A549 treated with CORT108297 at 1 μM for 4 hours (cell line): ENCODE measurements at places on chromosomes 5 and 9. TPM values are rescaled to one million over a fixed set of nuclear protein-coding genes. Genes with fewer than 3 reads are reported as not detected.

Gene KCTD16
- total RNA-seq = 0.01 to 0.06 TPM (median 0.05 TPM) in 5 replicates

Gene DNAH5
- total RNA-seq = 0.66 to 1.8 TPM (median 1.3 TPM) in 5 replicates

Gene FOXD4L6
- total RNA-seq = 0.06 TPM in 1 of 5 replicates, not detected in the others

Gene SPINK6
- 0.21 to 0.65 TPM (median 0.29 TPM) in 4 of 5 replicates, not detected in the other for total RNA-seq

Gene SPINK4
- 0.28 TPM in 1 of 5 replicates, not detected in the others for total RNA-seq

Gene CDKN2B
- not detected in 5 replicates for total RNA-seq

Gene NSG2
- 0.05 to 0.17 TPM (median 0.08 TPM) in 3 of 5 replicates, not detected in the others for total RNA-seq

Gene SLC30A5
- 34.4 to 38.0 TPM (median 35.1 TPM) in 5 replicates for total RNA-seq

Gene SPINK13
- total RNA-seq = 0.10 TPM in 1 of 5 replicates, not detected in the others

Gene CDO1
- total RNA-seq = 0.08 TPM in 1 of 5 replicates, not detected in the others

Gene CCDC192
- total RNA-seq = not detected in 5 replicates

Gene SGCD
- 4.0 to 5.2 TPM (median 4.5 TPM) in 5 replicates for total RNA-seq

Gene PDE6A
- 0.13 to 0.21 TPM (median 0.13 TPM) in 5 replicates for total RNA-seq

Gene STXBP1
- 14.6 to 18.8 TPM (median 17.2 TPM) in 5 replicates for total RNA-seq

Gene IL7R
- total RNA-seq = 0.31 to 0.46 TPM (median 0.41 TPM) in 5 replicates

Gene PCDHGA7
- total RNA-seq = 0.82 to 1.0 TPM (median 0.97 TPM) in 5 replicates

Gene ANKRD31
- total RNA-seq = 0.03 to 0.07 TPM (median 0.05 TPM) in 5 replicates

Gene FABP6
- total RNA-seq = 0.92 to 1.4 TPM (median 1.1 TPM) in 5 replicates

Gene ZFP2
- 0.02 TPM in 1 of 5 replicates, not detected in the others for total RNA-seq

Gene IFNK
- total RNA-seq = not detected in 5 replicates

Gene MORN5
- total RNA-seq = not detected in 5 replicates

Gene TPD52L3
- total RNA-seq = not detected in 5 replicates

Gene PCDH1
- 1.7 to 3.3 TPM (median 2.4 TPM) in 5 replicates for total RNA-seq

Gene SMIM33
- not detected in 5 replicates for total RNA-seq

Gene NPR2
- total RNA-seq = 4.6 to 7.4 TPM (median 6.1 TPM) in 5 replicates

Gene PTCD2
- 10.2 to 12.1 TPM (median 10.9 TPM) in 5 replicates for total RNA-seq

Gene CER1
- total RNA-seq = not detected in 5 replicates

Gene BHMT
- total RNA-seq = 0.21 TPM in 1 of 5 replicates, not detected in the others

Gene ZFP37
- total RNA-seq = 1.3 to 2.3 TPM (median 1.6 TPM) in 5 replicates

Gene FYB1
- 10.0 to 19.8 TPM (median 13.9 TPM) in 5 replicates for total RNA-seq

Gene PAPPA
- 24.8 to 45.0 TPM (median 35.3 TPM) in 5 replicates for total RNA-seq

Gene EPB41L4B
- 10.4 to 11.6 TPM (median 10.9 TPM) in 5 replicates for total RNA-seq

Gene PRRX2
- total RNA-seq = 3.5 to 8.8 TPM (median 7.8 TPM) in 5 replicates

Gene GKAP1
- 4.4 to 6.3 TPM (median 5.2 TPM) in 5 replicates for total RNA-seq

Gene PTRH1
- 10.3 to 20.0 TPM (median 18.9 TPM) in 5 replicates for total RNA-seq

Gene SH3GL2
- 0.03 to 0.20 TPM (median 0.09 TPM) in 5 replicates for total RNA-seq

Gene NOXA1
- 0.78 to 2.3 TPM (median 2.0 TPM) in 5 replicates for total RNA-seq

Gene ZNF474
- total RNA-seq = 0.13 to 0.34 TPM (median 0.24 TPM) in 5 replicates

Gene NUTM2G
- total RNA-seq = 0.03 TPM in 1 of 5 replicates, not detected in the others

Gene TMEM174
- not detected in 5 replicates for total RNA-seq

Gene SNCAIP
- 0.03 to 0.05 TPM in 2 of 5 replicates, not detected in the others for total RNA-seq

Gene MAP1B
- total RNA-seq = 31.8 to 47.2 TPM (median 37.3 TPM) in 5 replicates

Gene TAF11L14
- not detected in 5 replicates for total RNA-seq

Gene SLC34A1
- total RNA-seq = 0.02 TPM in 1 of 5 replicates, not detected in the others

Gene CCIN
- 0.05 TPM in 1 of 5 replicates, not detected in the others for total RNA-seq

Gene SLC6A18
- total RNA-seq = not detected in 5 replicates

Gene SYNPO
- total RNA-seq = 23.3 to 30.9 TPM (median 28.2 TPM) in 5 replicates

Gene PCDHB9
- 0.02 to 0.09 TPM (median 0.06 TPM) in 4 of 5 replicates, not detected in the other for total RNA-seq

Gene IL12B
- 0.02 to 0.06 TPM (median 0.06 TPM) in 3 of 5 replicates, not detected in the others for total RNA-seq

Gene NIM1K
- 0.10 to 0.43 TPM (median 0.23 TPM) in 5 replicates for total RNA-seq

Gene ECSCR
- total RNA-seq = not detected in 5 replicates

Gene LPAR1
- total RNA-seq = 15.1 to 19.5 TPM (median 17.4 TPM) in 5 replicates

Gene OBP2B
- not detected in 5 replicates for total RNA-seq

Gene PTPRD
- 0.06 to 0.34 TPM (median 0.16 TPM) in 5 replicates for total RNA-seq

Gene CCNI2
- 0.07 to 0.42 TPM (median 0.12 TPM) in 4 of 5 replicates, not detected in the other for total RNA-seq

Gene LTC4S
- total RNA-seq = 0.25 to 0.36 TPM (median 0.27 TPM) in 3 of 5 replicates, not detected in the others
